A549 treated with GW870086 at 1 μM for 4 hours (cell line): ENCODE measurements at places on chromosomes 7 and 10. TPM values are rescaled to one million over a fixed set of nuclear protein-coding genes. Genes with fewer than 3 reads are reported as not detected.

SLC26A3 gene
- not detected in 5 replicates for total RNA-seq

IFIT1 gene
- total RNA-seq, result 4.2 to 5.7 TPM (median 4.6 TPM) in 5 replicates

SLC29A4 gene
- 8.9 to 17.5 TPM (median 13.5 TPM) in 5 replicates for total RNA-seq

PNLIPRP1 gene
- not detected in 5 replicates for total RNA-seq

SLC18A3 gene
- not detected in 5 replicates for total RNA-seq
